ENCODE measurements at places on chromosomes 6 and 20.

DNA sequence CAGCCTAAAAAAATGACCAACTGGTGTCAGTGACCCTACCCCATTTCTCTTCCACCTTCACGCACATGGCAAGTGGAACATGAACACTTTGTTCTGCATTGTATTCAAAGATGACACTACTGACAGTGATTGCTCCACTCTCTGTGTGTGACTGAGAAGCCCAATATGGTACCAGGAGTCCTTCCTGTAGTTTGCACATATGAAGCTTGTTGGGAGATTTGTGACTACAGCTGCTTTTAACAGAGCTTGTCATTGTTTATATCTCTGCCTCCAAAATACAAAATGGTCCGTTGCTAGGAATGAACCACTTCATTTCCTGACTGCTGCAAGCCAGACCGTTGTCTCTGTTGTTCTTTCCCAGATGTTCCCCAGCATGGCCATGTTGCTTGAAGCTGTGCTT is 140.3 kb upstream of the TCF21 start:
- DNase-seq = no peak

DNA sequence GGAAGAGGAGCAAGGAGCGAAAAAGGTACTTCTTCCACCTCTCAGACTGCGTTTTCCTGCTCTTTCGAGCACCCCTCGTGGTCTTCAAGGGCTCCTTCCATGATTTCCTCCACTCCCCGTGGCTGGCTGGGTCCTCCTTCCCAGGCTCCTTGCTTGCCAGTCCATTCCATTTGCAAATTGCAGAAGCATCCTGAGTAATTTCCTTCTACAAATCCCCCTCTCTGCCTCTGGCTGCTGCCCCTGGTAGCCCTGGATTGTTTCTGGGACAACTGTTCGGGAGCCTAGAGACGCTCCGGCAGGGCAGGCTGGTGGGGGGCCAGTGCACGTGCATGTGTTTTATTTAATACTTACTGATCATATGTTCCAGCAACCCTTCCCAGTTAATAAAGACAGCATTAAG is 173.1 kb downstream of the ZMYND8 start:
- no peak for DNase-seq

DNA sequence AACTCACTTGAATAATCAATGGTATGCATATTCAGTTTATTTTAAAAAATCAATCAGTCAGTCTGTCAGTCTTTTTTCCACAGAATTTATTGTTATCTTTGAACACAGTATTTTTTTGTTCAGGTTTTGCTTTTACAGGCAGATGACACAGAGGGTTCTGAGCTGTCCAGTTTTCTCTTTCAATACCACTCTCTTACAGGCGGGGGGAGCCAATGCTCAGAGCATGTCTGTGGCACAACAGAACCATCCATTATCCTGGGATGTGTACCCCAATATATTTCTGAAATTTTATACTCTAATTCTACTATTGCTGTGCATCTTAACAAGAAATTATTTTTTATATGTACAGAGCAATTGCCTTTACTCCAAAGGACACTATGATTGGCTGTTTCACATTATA is 21.2 kb downstream of the ROS1 start:
- no peak for DNase-seq

DNA sequence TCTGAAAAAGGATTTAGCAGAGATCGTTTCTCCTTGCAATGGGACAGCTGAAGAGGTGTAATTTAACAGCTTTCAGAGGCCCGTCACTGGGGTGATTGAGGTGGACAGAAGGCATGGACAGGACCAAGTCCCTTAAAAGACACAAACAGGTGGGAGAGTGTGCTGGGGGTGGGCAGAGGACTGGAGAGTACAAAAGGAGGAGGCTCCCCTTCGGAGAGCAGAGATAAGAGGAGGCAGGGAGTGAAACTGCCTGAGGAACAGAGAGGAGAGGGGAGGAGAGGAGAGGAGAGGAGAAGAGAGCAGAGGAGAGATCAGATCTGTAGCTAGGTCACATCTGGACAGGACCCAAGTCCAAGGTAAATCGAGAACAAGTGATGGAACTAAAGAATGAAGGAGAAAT is 48.6 kb upstream of the PKHD1 start:
- DNase-seq = no peak

DNA sequence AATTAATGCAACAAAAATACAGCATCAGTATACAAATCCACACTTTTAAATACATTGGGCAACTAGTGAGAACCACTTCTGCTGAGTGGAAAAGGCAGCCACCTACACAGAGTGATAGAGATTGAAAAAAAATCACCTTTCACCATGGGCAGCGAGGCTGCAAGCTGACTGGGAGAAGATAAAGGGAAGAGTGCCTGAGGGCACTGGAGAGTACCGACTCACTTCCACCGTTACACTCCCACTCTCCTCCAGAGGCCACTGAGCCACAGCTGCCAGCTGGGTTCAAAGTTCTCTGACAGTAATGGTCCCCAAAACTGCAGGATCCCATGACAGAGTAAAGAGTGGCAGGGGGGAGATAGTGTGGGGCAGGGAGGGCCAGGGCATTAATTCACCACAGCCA is 24.1 kb downstream of the PXT1 start:
- DNase-seq = no peak

DNA sequence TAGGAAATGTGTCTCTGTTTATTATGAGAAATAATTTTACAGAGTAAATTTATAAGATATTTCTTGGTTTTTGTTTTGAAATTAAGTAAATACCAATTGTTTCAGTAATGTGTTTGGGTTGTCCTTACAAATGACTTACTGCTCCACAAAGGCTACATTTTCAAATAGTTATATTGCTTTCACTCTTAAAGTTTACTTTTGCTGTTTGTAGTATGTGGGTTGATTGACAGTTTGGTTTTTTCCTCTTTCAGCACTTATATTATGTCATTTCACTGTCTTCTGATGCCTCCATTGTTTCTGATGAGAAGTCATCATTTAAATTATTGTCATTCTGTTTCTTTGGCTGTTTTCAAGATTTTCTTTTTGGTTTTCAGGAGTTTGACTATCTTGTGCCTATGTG is 34.9 kb upstream of the SUMO4 start:
- no peak for DNase-seq

GRCh38 chr6:138465007-138465645 is 34.2 kb downstream of the NHSL1 start:
- DNase-seq = no peak

DNA sequence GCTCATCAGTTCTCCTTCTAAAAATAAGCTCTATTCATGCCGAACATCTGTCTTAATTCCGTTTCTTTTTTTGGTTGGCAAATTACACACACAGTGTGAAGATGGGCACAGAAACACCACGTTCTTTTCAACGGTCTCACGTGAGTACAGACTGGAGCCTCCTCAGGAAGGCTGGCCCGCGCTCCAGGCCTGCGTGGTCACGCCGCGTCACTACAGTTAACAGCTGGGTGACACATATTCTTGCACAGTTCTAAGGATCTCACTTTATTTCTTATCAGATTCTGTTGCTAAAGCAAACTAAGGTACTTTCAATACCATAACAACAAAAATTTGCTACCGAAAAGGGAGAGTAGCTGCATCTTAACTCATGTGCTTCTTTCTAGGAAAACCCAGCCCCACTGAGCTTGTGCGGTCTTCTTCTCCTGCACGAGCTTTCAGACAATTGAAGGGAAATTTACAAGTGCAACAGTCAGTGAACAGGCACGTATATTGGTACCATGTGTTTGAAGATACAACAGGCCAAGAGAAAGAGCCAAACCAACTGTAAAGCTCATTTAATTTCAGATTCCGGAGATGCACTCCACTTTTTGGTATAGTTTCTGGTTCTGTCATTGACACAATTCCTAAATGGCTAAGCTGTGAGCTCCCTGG is 55.6 kb upstream of the MPC1 start:
- no peak for DNase-seq

DNA sequence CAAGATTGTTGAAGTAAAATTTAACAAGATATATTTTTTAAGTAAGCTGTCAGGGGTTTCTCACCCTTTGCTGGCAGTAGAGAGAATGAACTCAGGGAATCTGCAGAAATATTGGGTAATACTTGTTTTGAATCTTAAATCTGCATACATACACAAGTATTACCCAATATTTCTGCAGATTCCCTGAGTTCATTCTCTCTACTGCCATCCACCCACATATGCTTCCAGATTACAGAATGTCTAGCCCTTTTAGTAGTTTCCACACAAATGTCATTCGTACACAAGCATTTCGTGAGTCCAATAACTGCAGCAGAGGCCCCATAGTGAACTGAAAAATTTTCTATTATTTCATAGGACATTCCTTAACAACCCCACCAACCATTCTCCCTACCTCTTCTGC is 69.6 kb upstream of the TNFRSF21 start:
- DNase-seq = no peak

- no peak for DNase-seq
Observed at GRCh38 chr20:37392441-37393195, 46.7 kb downstream of the SRC start.
